H1 (cell line): ENCODE measurements at places on chromosomes 13 and 19.

DNA sequence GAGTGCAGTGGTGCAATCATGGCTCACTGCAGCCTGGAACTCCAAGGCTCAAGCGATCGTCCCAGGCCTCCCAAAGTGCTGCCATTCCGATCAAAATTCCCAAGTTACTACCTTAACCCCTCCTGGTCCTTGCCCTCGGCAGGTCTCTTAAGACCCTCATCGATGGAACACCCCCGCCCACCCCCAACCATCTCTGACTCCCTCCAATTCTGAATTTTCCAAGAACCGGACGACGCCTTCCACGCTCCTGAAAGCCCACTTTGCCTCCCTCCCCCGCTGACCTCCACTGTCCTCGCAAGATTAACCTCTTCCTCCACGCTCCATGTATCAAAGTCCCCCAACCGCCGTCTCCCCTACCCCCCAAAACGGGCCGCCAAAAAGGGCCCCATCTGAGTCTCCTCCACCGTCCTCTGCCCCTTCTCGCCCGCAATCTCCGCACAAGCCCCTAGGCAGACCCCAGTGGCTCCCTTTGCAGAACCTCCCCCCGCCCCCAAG is 539 bp downstream of the DAPK3 start:
- no peaks in the 10 kb centered on the region for H3K27me3 ChIP-seq
- H3K4me3 ChIP-seq = peak overlapping the region; percentile 92
- peaks cover 14% of the 10 kb centered on the region for H3K36me3 ChIP-seq
- H3K27ac ChIP-seq = peak overlapping the region; percentile 78; the same call in 1 of the 2 replicates
- no peak for DNase-seq
- H3K4me1 ChIP-seq = peaks cover 14% of the 10 kb centered on the region

GRCh38 chr19:12095111-12095790 is 30.7 kb downstream of the ZNF844 start:
- H3K4me3 ChIP-seq = no peak overlapping the region
- H3K36me3 ChIP-seq = peaks cover 44% of the 10 kb centered on the region
- H3K4me1 ChIP-seq = no peaks in the 10 kb centered on the region; the same call in 1 of the 2 replicates
- no peak overlapping the region for H3K27ac ChIP-seq
- no peak for DNase-seq
- no peaks in the 10 kb centered on the region for H3K27me3 ChIP-seq

DNA sequence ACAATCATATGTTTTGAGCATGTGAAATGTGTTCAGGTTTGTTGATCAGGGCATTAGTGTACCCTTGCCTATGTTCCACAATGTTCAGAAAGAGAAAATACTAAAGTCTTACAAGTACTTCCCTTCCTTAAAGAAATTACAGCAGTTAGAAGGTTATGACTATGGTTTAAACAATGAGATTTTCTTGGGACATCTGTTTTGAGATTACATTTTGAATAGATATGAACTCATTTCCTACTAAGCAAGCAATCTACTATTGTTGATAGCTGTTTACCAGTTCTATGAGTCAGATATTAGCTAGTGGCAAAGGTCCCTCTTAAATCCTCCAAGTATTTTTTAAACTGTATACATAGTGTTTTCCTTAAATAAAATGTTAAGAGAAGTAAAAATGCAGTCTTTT is 241.3 kb downstream of the DACH1 start:
- H3K4me1 ChIP-seq = peaks cover 3% of the 10 kb centered on the region
- DNase-seq = no peak
- no peak overlapping the region for H3K27ac ChIP-seq

GRCh38 chr13:100234524-100235136 is 145.7 kb downstream of the PCCA start:
- no peak for DNase-seq
- H3K4me3 ChIP-seq = no peak overlapping the region
- peaks cover 7% of the 10 kb centered on the region; the same call in 1 of the 2 replicates for H3K4me1 ChIP-seq
- H3K27me3 ChIP-seq = no peaks in the 10 kb centered on the region
- no peaks in the 10 kb centered on the region for H3K36me3 ChIP-seq
- H3K27ac ChIP-seq = no peak overlapping the region

DNA sequence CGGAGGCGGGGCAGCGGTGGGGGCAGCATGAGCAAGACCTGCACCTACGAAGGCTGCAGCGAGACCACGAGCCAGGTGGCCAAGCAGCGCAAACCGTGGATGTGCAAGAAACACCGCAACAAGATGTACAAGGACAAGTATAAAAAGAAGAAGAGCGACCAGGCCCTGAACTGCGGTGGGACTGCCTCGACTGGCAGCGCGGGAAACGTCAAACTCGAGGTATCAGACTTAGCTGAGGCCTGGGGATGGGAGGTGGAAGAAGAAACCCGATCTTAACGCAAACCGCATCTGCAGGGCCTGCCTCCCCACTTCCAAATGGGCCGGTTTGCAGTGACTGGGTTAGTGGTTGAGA is 693 bp downstream of the RFXAP start:
- H3K36me3 ChIP-seq = no peaks in the 10 kb centered on the region
- peaks cover 2% of the 10 kb centered on the region; the same call in 1 of the 2 replicates for H3K4me1 ChIP-seq
- DNase-seq = no peak
- no peak overlapping the region for H3K27ac ChIP-seq
- H3K4me3 ChIP-seq = peak overlapping the region; percentile 75

DNA sequence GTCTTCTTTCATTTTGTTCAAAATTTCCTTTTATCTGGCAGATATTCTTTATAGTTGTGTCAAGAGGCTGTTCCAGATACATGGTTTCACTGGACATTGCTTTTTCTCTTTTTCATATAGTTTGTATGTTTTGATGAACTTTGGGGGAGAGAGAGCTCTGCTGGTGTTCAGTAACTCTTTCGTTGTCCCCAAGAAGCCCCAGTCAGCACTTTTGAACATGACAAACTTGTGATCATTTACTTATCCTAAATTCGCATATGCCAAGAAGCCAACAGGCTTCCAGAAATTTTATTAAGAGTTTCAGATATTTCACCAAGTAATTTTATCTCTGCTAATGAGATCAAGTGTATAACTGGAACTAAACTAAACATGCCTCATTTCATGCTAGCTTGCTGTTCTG is 275.8 kb upstream of the GPC6 start:
- H3K36me3 ChIP-seq = no peaks in the 10 kb centered on the region
- no peak for DNase-seq
- H3K27ac ChIP-seq = no peak overlapping the region
- H3K27me3 ChIP-seq = no peaks in the 10 kb centered on the region
- H3K4me3 ChIP-seq = no peak overlapping the region
- no peaks in the 10 kb centered on the region for H3K4me1 ChIP-seq

DNA sequence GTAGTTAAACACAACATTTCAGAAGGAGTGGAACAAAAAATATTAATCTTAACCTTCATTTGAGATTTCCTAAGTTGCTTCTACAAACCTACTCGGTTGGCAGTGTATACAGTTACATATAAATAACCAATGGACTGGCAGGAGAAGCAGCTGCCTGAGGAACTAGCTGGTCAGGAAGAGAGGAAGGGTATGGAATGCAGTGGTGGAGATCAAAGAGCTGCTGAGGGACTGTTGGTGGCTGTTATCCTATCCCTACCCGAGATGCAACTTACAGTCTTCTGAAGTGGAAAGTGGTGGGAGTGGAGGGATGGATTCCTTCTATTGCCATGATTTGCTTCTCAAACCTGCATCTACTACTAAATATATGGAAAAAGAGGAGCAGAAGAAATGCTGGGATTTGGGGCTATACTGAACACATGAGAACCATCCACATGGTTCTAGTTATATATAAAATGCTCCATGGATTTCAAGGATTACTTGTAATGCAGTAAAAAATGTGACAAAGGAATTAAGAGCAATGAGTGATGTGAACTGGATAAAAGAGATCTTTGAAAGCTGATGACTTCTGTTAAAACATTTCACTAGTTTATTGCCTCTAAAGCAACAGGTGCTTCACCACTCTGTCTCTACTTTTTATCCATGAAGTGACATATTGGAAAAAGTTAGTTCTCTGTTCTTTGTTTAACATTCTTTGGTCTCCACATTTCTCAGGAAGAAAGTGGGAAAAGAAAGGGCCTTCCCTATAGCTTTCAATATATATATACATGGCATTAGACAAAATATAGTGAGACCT is 29.9 kb downstream of the MICU2 start:
- no peaks in the 10 kb centered on the region for H3K36me3 ChIP-seq
- no peak overlapping the region for H3K4me3 ChIP-seq
- no peaks in the 10 kb centered on the region for H3K4me1 ChIP-seq
- no peaks in the 10 kb centered on the region for H3K27me3 ChIP-seq
- no peak overlapping the region for H3K27ac ChIP-seq

- no peak overlapping the region for H3K27ac ChIP-seq
- H3K4me3 ChIP-seq = no peak overlapping the region
- H3K4me1 ChIP-seq = no peaks in the 10 kb centered on the region; the same call in 1 of the 2 replicates
- DNase-seq = no peak
Measured at GRCh38 chr19:18710186-18710585, 26.7 kb downstream of the CRTC1 start.

DNA sequence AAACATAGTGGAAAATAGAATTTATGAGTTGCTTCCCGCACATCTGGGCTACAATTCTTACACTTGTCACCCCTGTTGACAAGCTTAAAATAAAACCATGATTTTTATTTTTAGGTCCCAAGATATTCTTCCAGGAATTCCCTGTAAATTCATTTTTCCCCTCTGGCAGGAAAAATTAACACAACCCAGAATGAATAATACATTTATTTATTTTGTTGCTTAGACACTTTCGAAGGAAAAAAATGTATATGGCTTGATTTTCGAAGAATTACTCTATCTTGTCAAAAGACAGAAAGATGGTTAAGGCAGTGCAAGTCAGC is 74.4 kb downstream of the LHFPL6 start:
- no peak for DNase-seq
- no peak overlapping the region for H3K4me3 ChIP-seq
- no peaks in the 10 kb centered on the region for H3K36me3 ChIP-seq
- no peaks in the 10 kb centered on the region for H3K27me3 ChIP-seq
- H3K4me1 ChIP-seq = no peaks in the 10 kb centered on the region

DNA sequence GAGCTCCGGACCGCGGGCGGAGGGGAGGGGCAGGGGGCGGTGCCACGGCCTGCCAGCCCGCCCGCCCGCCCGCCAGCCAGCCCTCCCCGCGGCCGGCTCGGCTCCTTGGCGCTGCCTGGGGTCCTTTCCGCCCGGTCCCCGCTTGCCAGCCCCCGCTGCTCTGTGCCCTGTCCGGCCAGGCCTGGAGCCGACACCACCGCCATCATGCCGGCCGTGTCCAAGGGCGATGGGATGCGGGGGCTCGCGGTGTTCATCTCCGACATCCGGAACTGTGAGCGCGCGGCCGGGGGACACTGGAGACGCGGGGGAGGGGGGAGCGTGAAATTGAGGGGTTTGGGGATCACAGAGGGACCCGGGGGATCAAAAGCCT is at the start of gene AP2A1:
AP2A1 (plus strand) TSS at position 72 of the 370 bp plus-strand sequence; CDS start at position 205, 133 bp downstream.
- no peaks in the 10 kb centered on the region for H3K36me3 ChIP-seq
- DNase-seq = no peak
- peaks cover 7% of the 10 kb centered on the region for H3K4me1 ChIP-seq
- H3K27ac ChIP-seq = peak within 1 kb of the TSS; percentile 97
- no peaks in the 10 kb centered on the region for H3K27me3 ChIP-seq

GRCh38 chr13:106814463-106814862 is 246.5 kb upstream of the ARGLU1 start:
- no peaks in the 10 kb centered on the region for H3K27me3 ChIP-seq
- peaks cover 2% of the 10 kb centered on the region for H3K4me1 ChIP-seq

GRCh38 chr13:73058432-73058735 is 421 bp upstream of the KLF5 start:
- H3K36me3 ChIP-seq = no peaks in the 10 kb centered on the region
- H3K4me1 ChIP-seq = no peaks in the 10 kb centered on the region
- H3K4me3 ChIP-seq = peak overlapping the region; percentile 78
- peaks cover 30% of the 10 kb centered on the region for H3K27me3 ChIP-seq
- no peak for DNase-seq
- no peak overlapping the region for H3K27ac ChIP-seq

DNA sequence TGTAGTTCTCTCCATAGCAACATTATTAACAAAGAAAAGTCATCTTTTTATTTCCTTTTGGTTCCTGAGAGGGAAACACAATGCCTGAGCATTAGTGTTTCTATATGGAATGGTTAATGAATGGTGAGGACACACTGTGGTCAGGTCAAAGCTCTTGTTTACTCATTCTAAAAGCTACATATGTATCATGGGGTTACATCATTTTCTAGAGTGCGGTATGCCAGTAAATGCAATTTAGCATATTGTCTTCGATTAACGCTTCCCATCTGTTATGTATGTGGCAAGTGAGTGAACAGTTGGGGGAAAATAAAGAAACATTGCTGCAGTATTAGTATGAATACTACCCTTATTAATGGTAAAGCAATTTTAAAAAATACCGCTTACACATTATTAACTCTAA is 1152.2 kb upstream of the SPRY2 start:
- no peaks in the 10 kb centered on the region for H3K4me1 ChIP-seq
- no peak for DNase-seq
- H3K27me3 ChIP-seq = no peaks in the 10 kb centered on the region
- no peaks in the 10 kb centered on the region for H3K36me3 ChIP-seq

DNA sequence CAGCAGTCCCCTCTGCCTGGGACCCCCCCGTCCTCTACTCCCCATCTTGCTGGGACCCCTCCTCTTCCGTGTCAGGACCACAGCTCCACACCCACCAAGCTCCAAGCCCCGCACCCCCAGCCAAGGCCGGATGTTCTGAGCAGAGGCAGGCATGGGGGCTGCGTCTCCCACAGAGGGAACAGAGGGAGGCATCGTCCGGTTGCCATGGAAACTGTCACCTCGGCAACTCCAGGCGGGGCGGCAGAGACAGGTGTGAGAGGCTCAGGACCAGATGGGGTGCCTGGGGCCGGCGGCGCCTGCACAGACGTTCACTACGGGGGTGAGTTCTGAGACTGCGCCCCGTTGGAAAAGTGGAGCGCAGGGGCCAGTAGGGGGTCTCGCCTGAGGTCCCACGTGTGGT is 5.4 kb downstream of the RNU6-9 start:
- peaks cover 2% of the 10 kb centered on the region for H3K4me1 ChIP-seq
- no peak overlapping the region for H3K27ac ChIP-seq
- DNase-seq = peak; percentile 77

DNA sequence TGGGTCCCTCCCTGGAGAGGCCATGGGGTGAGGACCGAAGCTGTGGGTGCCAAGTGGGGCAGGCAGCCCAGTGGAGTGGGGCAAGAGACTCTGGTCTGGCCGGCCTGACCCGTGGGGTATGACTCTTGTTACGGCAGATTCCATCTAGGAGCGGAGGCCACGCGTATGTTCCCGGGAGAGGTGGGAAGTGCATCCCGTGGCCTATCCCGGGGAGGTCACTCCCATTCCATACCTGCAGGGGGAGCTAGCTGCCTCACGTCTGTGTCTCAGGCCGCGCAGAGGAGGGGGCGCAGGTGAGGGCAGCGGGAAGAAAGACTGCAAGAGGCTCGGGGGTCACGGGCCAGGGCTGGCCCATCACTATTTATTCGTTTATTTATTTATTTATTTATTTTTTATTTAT is 4.9 kb downstream of the CSNK1G2 start:
- DNase-seq = peak; percentile 92
- no peaks in the 10 kb centered on the region; the same call in 1 of the 2 replicates for H3K36me3 ChIP-seq
- no peaks in the 10 kb centered on the region for H3K27me3 ChIP-seq
- peaks cover 8% of the 10 kb centered on the region for H3K4me1 ChIP-seq
- no peak overlapping the region for H3K27ac ChIP-seq
- H3K4me3 ChIP-seq = no peak overlapping the region

GRCh38 chr13:73365681-73366080 is 306.9 kb downstream of the KLF5 start:
- peaks cover 4% of the 10 kb centered on the region; the same call in 1 of the 2 replicates for H3K4me1 ChIP-seq
- H3K27ac ChIP-seq = no peak overlapping the region
- H3K36me3 ChIP-seq = no peaks in the 10 kb centered on the region
- no peaks in the 10 kb centered on the region for H3K27me3 ChIP-seq
